ENCODE measurements at places on chromosomes 6 and 20.

GRCh38 chr6:147176795-147177194, 27.4 kb upstream of the STXBP5 start:
- DNase-seq: no peak

DNA sequence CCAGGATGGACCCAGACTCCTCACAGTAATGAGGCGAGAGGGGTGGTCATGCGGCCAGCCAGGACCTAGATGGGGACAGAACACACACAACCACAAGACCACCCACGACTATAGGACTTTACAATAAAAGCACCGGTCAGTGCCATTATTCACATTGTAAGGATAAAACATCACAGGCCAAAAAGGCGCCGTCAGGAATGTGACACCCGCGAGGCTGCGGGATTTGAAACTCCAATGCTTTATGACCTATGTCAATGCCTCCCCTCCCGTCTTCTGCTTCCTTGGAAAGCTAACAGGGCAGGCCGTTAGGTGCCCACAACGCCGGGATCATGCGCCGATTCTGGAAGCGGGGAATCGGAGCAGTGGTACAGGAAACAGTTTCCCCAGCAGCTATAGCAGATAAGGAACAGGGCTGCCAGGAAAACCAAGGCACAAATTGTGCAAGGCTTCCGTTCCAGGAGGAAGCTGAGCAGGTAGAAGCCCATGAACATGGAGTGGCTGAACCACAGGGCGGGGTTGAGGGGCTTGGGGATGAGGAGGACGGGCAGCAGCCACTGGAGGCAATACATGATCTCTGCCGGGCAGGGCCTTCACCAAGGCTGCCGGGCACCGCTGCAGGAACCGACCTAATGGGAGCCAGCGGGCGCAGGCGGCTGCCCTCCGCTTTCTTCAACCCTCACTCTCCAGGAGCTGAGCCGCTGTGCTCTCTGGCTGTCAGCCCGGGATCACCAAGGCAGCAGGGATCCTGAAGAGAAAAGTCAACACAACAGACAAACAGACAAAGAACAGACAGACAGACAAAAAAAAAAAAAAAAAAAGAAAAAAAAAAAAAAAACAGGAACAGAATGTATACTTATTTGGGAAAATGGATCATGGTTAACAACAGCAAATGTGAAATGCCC, 2.2 kb upstream of the NNAT start:
- no peak for DNase-seq

GRCh38 chr6:20608356-20608755, 74.1 kb downstream of the CDKAL1 start:
- DNase-seq: no peak

- no peak for DNase-seq
These were observed 51.9 kb upstream of the EDN1 start for GRCh38 chr6:12238219-12238618.

DNA sequence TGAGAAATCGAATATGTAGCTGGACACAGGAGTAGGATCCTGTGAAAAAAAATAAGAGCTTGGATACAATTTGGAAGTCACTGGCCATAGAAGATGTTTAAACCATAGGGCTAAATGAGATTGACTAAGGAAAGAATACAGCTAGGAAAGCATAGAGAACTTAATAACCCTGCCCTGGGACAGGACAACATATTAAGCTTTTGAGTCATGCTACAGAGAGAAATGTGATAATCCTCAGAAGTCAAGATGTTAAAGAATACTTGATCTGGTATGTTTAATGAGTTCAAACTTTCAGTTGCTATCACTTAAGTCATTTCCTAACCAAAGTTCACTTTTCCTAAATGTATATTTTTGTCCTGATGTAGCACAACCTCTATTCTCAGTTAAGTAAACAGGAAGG, 154.6 kb upstream of the TSHZ2 start:
- no peak for DNase-seq
